T-helper 9 cell (primary cell): ENCODE measurements at places on chromosomes 12 and 14.

- DNase-seq, result no peak
Observed at GRCh38 chr14:78202163-78202562, 32.0 kb downstream of the NRXN3 start.

DNA sequence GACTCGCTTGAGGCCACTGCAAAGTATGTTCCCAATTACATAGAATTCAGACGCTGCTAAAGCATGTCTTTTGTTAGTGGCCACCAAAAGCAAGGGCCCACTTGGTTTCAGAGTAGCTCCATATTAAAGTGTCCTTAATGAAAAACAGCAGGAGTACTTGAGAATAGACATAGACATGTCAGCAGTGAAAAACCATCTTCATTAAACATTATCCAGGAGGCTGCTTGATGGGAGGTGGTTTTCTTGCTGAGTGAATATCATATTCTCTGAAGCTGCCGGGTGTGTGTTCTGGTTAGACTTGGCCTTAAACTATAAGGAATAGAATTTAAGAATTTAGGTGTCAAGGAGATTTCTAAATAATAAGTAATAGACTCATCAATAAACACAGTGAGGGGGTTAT lies 79.5 kb upstream of the CCDC198 start:
- DNase-seq, result no peak

- no peak for DNase-seq
Observed at GRCh38 chr12:18798535-18799361, 60.8 kb downstream of the CAPZA3 start.

DNA sequence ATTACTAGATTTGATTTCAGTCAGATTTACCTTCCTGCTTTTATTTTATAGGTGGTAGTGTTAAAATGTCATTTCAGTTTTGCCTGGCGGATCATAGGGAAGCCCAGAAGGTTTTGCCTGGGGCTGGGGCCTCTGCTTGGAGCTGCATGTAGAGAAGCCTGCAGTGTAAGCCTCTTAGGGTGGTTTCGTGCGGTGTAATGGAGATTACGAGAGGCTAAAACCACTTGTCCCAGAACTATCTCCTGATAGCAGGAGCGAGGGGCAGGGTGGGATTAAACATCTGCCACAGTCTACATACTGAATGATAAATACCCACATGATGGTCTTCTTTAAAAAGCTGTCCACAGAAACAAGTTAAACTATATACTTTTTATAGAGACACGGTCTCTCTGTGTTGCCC lies 35.0 kb upstream of the DICER1 start:
- no peak for DNase-seq

- no peak for DNase-seq
Observed at GRCh38 chr14:53792909-53793308, 163.7 kb downstream of the BMP4 start.

GRCh38 chr12:81128930-81129554 lies 51.2 kb downstream of the ACSS3 start:
- DNase-seq, result no peak

GRCh38 chr12:69608114-69608513 lies 2.6 kb downstream of the LRRC10 start:
- DNase-seq, result no peak
